ENCODE measurements at places on chromosomes 4 and X.

DNA sequence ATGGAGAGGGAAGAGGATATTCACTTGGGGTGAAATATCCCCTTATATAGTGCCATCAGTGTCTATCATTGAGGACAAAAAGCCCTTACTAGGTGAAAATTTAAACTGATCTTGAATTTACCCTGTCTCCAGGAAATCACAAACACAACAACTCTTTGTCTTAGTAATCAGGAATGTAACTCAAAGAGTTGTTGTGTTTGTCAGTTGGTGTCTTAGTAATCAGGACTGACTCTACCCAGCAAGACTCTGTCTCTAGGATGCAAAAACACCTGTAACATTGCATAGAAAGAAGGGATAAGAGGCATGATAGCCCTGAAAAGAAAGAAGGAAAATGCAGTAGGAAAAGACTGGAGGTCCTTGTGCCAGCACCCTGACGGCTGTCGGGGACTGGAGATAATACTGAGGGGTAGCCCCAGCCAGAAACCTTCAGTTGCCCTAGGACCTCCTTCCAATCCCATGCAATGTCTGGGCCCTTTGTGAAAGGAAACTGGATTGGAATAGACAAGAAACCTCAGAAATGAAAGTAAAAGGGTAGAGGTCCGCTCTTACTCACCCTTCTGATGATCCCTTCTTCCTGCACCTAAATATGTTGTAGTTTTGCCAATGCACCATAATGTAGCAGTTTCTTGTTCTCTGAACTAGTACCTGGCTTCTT is 45.3 kb downstream of the HMGB2 start:
- no peak for DNase-seq

DNA sequence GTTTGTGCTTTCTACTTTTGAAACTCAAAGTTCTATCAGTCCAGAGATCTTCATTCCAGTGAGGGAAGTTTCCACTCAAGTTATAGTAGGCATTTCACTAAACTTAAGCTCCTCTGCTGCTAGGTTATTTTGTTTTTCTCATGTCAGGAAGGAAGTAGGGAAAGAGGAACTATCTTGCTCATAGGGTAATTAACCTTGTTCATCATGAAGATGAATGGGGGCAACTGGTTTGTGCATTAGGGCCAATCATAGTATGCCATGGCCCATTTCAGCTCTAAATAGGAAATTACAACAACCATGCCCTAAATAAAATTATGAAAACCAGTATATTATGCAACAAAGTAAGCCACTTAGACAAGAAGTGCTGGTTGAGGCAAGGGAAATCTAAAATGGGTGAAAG is 804.7 kb upstream of the NDST4 start:
- DNase-seq: no peak

DNA sequence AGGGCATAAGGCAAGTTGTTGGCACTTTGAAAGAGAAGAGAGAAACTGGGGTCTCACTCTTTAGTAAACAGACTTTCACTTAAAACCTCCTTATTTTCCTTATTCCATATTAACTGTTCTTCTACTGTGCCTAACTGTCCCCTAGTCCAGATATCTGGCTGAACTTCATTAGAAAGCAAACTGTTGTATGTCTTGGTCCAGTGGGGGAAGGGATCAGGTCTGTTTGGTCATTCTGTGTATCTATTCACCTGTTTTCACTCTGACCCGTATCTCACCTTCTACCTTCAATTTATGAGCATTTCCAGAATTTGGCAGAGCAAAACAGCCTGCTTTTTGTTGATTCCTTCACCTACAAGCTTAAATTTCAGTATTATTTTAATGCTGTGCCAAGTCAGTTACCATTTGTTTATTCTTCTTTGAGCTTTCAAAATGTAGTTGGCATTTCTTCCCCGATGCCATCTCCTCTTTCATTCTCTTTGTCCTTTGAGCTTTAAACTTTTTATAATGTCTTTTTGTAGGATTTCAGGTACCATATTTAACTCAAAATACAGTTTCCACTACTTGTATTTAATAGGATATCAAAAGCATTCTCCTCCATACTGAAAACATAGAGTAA is 188.6 kb upstream of the PPARGC1A start:
- no peak for DNase-seq

GRCh38 chr4:39533541-39533940 is 6.3 kb upstream of the UGDH start:
- no peak for DNase-seq

DNA sequence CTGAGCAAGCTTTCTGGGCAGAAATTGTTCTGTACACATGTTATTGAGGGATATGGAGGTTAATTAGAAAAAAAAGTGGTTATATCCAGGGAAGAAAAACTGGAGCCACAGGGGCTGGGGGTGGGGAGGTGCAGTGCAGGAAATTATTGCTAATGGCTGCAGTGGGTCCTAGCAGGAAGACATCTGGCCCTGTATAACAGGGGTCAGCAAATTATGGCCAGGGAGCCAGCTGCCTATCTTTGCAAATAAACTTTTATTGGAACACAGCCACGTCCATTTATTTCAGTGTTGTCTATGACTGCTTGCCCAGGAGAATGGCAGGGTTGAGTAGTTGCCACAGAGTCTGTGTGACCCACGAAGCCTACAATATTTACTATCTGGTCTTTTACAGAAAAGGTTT is 23.4 kb upstream of the PRPS2 start:
- DNase-seq: no peak

GRCh38 chrX:138128027-138128671 is 562.2 kb downstream of the ZIC3 start:
- DNase-seq: peak; percentile 42

DNA sequence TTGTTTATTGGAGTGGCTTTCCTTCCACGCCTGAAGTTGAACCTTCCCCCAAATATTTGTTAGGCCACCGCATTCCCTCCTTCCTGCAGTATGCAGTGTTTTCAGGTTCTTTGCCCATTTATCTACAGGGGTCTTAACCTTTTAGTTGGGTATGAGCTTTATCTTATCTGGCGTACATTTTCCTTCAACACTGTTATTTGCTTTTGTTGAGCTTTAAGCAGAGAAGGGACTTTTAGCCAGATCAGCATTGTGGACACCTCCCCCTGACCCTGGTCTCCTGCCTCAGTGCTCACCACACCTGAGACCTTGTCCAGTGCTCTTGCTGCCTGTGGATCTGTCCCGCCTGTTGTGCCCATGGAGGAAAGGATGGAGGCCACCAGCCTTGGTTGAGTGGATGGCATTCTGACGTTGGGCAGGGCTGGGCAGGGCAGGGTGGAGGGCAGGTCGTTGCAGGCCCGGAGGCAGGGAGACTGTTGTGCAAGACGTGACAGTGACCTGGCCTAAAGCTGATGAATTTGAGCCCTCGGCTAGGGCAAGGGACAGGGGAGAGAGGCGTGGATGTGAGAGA is 998 bp upstream of the DUSP9 start:
- DNase-seq: no peak

- DNase-seq: no peak
These were observed 143.9 kb downstream of the PTCHD1 start for GRCh38 chrX:23478561-23478960.

- no peak for DNase-seq
These were observed 51.8 kb downstream of the LRP2BP start for GRCh38 chr4:185343726-185344581.

- no peak for DNase-seq
These were observed 525 bp upstream of the CISD2 start for GRCh38 chr4:102868153-102868780.

All from adipocyte (in vitro differentiated cells).